ENCODE measurements at places on chromosomes 6 and 20. TPM values are rescaled to one million over a fixed set of nuclear protein-coding genes. Genes with fewer than 3 reads are reported as not detected.

DNA sequence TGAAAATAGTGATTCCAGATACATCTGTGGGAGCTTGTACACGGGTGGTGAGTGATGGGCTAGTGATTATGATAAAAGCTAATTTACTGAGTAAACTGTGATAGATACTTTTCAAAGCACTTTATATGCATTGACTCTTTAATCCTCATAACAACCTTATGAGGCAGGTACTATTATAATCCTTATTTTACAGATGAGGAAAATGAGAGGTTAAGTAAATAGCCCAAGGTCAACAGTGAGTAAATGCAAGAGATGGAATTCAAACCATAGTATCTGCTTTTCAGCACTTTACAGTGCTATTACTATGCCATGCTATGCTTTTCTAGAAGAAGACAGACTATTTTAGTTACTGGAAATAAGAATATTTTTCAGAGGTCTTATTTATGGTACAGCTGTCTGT is 320.9 kb upstream of the CITED2 start:
- no peak for DNase-seq

GRCh38 chr6:125699591-125699990 is 49.8 kb upstream of the HEY2 start:
- no peak for DNase-seq

DNA sequence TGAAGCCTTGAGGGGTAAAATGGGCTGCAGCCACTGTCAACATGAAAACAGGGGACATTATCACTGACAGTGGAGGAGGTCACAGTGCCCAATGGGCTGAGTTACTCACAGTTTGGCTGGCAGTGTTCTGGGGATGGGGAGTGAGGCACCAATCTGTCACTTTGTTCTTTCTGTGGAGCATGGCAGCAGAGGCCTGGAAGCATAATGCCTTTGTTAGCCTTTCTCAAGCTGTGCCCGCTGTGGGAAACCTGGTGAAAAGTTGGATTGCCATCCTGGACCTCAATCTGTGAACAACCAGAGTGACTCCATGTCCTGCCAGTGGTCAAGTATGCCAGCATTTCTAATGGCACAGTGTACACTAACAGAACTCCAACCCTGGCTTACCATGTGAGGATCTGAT is 143.6 kb downstream of the OR2B2 start:
- DNase-seq, result no peak

GRCh38 chr6:64861039-64861651 is 845.9 kb downstream of the EYS start:
- DNase-seq, result no peak

GRCh38 chr6:142633317-142633716 is 311.7 kb downstream of the HIVEP2 start:
- no peak for DNase-seq

SCGN gene
- total RNA-seq, result 3.6 TPM

All from mesenteric fat pad (tissue), 1 donor.